Caudate nucleus (tissue), 63 donors: ENCODE measurements at places on chromosomes 4 and X.

DNA sequence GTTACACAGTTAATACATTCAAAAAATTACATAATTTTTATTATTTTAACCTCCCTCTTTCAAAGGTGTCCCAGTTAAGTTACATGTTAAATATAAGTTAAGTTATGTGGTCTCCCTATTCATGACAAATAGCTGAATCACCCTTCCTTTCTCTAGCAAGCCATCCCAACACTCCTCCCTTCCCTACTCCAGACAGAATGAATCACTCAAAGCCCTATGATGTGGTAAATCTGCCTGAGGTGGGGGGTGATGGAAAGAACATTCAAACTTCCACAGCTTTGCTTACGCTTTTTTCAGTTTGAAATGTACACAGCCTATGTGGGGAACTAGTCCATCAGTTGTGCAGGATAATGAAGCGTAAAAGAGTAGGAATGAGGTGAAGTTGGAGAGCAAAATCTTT, 90.2 kb downstream of the CXCL13 start:
- DNase-seq = no peak

- no peak for DNase-seq
Observed at GRCh38 chrX:154459832-154460231, 1.8 kb downstream of the PLXNA3 start.

- no peak for DNase-seq
Observed at GRCh38 chrX:74458736-74459135, 37.4 kb downstream of the SLC16A2 start.

- DNase-seq = no peak
Observed at GRCh38 chrX:130118441-130119311, 8.4 kb upstream of the ELF4 start.

GRCh38 chr4:153260132-153260531, 55.9 kb downstream of the TRIM2 start:
- DNase-seq = no peak

- no peak for DNase-seq
Observed at GRCh38 chrX:643911-644303, 13.3 kb downstream of the SHOX start.

DNA sequence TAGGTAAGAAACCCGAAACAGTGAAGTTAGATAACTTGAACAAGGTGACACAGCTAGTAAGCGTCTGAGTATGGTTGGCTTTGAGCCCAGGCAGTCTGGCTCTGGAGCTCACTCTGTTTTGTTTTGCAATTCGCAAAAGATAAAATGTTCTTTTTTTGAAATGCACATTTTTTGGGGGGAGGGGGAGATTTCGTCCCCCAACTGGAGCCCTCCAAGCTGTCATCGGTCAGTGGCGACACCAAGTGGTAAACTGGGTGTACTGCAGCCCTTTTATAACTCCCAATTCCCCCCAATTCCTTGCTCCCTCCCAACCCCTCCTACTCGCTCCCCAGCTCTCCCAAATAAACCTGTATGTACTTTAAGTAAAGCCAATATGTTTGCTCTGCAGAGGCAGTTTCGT, 2.8 kb upstream of the CLCN5 start:
- no peak for DNase-seq

DNA sequence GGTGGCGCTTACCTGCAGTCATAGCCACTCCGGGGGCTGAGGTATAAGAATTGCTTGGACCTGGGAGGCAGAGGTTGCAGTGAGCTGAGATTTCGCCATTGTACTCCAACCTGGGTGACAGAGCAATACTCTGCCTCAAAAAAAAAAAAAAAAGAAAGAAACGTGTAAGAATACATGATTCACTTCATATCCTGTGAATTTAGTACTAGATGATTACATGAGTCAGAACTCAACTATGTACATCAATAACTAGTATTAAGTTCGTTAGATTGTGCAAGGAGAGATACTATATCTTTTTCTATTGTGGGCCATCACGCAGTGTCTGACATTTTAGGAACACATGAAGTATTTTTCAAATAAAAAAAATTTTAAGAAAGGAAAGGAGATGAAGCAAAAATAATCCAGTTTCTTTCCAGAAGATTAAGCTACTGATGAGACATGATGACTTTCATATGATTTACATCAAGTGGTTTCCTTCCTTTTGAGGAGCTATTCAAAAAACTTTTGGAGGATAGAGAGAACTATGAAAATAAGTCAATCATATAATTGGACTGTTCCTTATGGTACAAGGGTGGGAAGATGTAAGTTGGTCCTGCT, 64.7 kb upstream of the EXOC1L start:
- no peak for DNase-seq

DNA sequence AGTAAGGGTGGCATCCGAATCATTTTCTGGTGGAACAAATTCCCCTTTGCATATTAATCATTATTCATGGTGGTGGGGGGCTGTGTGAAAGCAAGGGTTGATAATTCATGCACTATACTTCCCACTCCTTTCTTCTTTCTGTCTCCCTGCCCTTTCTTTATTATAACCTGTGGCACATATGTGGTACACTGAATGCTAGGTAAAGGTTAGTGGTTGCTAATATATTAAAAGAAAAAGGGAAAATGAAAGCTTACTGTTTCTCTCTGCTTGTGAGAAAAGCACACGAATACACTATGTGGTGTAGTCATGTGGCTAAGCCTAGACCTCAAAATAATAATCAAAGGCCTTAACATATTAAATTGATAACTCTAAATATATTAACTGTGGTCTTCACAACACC, 178.4 kb upstream of the RPS6KA3 start:
- no peak for DNase-seq

GRCh38 chr4:2535376-2536192, 863 bp upstream of the FAM193A start:
- peak; percentile 52 for DNase-seq

- DNase-seq = no peak
Observed at GRCh38 chr4:81688085-81688484, 216.4 kb upstream of the RASGEF1B start.

- no peak for DNase-seq
Observed at GRCh38 chr4:141081921-141082395, 51.3 kb downstream of the RNF150 start.

GRCh38 chrX:5852941-5853340, 375.7 kb downstream of the NLGN4X start:
- DNase-seq = no peak

GRCh38 chrX:48891402-48892288, 5.9 kb downstream of the TIMM17B start:
- peak; percentile 76 for DNase-seq

DNA sequence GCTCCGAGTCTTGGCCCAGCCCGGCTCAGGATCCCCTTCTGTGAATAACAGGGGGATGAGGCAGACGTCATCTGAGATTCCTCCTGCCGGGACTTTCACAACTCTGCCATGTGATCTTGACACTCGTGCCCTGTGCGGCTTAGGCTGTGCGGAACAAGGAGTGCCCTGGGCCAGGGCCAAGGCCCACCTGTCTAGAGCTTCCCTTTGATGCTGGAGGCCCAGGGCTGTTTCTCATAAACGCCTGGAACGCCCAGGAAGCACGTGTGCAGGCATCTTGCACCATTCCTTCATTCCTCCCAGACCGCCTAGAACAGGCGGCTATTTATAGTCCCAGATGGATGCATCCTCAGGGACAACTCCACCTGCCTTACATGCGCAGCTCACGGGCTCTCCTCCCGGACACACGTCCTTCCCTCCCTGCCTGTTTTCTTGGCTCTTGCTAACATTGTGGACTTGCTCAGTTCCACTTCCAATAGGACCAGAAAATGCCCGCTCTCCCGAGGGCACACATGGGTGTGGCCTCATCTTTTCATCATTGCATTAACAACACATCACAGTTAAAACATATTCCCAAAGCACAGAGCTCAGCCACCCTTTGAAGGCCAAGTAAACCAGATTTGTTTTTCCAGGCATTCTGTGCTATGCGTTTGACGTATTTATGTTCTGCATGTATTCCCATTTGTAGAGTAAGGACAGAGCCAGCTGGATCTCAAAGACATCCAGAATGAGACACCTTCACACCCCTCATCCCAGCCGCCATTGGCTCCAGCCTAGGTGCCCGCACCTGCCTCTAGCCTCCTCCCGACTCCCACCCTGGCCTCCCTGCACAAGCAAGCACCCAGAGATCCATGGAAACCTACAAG, 57.2 kb downstream of the ABLIM2 start:
- no peak for DNase-seq

- no peak for DNase-seq
Observed at GRCh38 chrX:118325453-118325852, 20.5 kb upstream of the WDR44 start.

GRCh38 chr4:169621731-169622492, 1.5 kb downstream of the CLCN3 start:
- no peak for DNase-seq

GRCh38 chr4:40515398-40516293, 114.0 kb downstream of the RBM47 start:
- DNase-seq = no peak

- DNase-seq = no peak
Observed at GRCh38 chr4:24856586-24856985, 56.3 kb downstream of the CCDC149 start.

GRCh38 chr4:9962611-9963314, 58.5 kb downstream of the SLC2A9 start:
- no peak for DNase-seq

GRCh38 chrX:111040377-111041017, 55.5 kb upstream of the PAK3 start:
- DNase-seq = no peak

DNA sequence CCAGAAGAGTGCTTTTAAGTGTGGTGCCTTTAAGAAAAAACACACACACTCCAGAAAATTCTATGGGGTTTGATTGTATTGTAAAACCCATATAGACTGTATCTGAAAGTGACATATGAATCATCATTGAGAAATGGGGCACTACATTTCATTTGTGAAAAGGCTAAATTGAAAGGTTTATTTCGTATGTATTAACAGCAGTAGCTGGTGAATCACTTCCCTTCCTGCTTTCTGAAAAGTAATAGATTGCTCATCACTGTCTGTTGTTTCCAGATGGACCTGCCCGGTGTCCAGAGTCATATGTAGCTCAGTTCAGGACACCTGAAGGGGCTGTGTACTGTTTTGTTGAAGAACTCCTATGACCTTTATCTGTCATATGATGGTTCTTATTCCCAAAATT, 28.1 kb upstream of the HPRT1 start:
- no peak for DNase-seq

- no peak for DNase-seq
Observed at GRCh38 chrX:44915361-44915868, 42.4 kb downstream of the KDM6A start.

GRCh38 chrX:14026121-14026520, 3.6 kb downstream of the GEMIN8 start:
- peak; percentile 16 for DNase-seq

- no peak for DNase-seq
Observed at GRCh38 chrX:119695535-119696050, 2.6 kb upstream of the SEPTIN6 start.

DNA sequence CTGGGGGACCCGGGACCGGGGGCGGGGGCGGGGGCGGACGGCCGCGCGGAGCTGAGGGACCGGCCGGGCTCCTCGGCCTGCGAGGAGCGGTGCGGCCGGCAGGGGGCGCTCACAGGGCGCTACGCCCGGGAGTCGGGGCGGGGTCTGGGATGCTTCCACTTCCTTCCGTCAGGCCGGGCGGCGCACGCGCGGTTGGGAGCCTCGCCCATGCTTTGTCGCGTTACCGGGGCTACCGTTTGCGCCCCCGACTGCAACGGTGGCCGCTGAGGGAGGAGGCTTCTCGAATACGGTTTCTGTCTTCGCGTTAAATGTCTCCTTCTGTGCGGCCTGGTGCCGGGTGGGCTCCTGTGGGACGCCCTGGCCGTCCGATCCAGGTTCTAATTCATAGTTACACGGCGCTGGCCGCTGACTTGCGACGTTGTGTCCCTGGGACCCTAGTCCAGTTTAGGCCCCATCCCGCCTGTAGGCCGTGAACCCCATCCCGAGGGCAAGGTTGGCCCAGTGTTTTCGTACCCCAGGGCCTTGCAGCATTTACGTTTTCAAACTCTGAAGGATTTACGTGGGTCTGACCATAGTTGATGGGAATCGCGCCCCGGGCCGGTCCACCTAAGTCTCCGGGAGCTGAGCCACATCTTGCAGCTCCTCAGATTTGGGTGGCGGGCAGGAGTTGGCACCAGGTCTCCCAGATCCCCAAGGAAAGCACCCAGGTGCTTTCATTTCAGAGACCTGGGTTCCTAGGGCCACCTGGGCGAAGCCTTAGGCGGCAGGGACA, 549 bp downstream of the MSL3 start:
- peak; percentile 57 for DNase-seq

DNA sequence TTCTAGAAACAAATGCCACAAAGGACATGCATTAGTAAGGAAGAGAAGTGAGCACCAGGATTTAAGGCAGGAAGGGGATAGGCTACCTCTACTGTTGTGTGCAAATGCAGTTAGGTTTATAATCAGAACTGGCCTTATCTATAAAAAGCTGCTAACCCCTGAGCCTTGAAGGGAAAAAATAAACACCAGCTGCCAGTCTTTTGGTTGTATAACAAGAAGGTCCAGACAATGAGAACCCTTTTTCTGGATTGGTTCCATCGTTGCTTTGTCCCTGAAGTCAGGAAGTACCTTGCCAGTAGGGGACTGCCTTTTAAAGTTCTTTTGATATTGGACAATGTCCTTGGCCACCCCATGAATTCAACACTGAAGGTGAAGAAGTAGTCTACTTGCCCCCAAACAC, 126.7 kb upstream of the OTUD4 start:
- no peak for DNase-seq

DNA sequence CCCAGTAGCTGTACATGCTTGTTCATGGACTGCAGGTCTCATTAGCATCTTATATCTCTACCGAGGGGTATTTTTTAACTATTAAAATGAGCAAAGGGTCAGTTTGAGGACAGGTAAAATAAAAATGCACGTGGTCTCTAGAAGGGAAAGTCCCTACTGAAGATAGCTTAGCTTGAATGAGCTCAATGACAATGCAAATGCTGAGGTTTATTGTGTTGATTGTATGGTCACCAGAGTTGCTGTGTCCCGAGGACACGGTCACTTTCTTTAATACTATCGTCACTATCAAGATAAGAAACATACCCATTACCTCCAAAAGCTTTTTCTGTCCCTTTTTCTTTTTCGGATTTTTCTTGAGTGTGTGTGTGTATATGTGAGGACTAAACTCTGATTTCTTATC, 250.5 kb upstream of the PRKX start:
- DNase-seq = no peak

GRCh38 chr4:41969671-41970070, 11.9 kb upstream of the DCAF4L1 start:
- DNase-seq = no peak

GRCh38 chr4:110487873-110488272, 11.9 kb downstream of the ENPEP start:
- no peak for DNase-seq
